SW 1271 (cell line): ENCODE measurements at places on chromosomes 1 and 21.

DNA sequence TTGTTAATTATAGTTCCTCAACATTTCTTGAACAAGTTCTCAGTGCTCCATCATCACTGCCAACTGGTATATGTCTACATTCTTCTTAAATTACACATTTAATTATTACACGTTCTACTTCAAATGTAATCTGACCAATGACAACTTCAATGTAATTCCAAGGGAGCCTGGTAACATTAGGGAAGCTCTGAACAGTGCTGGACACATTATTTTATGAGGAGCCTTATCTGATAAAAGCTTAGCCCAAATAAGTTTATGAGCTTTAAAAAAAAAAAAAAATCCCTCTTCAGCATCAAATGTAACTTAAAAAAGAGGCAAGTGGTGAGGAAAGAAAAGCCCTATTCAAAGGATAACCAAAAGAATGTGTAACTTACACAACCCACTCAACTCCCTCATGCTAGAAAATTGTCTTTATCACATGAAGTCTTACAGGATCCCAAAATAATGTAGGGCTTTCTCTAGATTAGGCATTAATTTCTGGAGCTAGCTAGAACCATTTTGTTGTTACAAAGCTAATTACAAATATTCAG is 35.2 kb upstream of the ABCA4 start:
- no peak for DNase-seq

- DNase-seq: no peak
Observed at GRCh38 chr1:168443899-168444298, 99.9 kb downstream of the XCL2 start.

DNA sequence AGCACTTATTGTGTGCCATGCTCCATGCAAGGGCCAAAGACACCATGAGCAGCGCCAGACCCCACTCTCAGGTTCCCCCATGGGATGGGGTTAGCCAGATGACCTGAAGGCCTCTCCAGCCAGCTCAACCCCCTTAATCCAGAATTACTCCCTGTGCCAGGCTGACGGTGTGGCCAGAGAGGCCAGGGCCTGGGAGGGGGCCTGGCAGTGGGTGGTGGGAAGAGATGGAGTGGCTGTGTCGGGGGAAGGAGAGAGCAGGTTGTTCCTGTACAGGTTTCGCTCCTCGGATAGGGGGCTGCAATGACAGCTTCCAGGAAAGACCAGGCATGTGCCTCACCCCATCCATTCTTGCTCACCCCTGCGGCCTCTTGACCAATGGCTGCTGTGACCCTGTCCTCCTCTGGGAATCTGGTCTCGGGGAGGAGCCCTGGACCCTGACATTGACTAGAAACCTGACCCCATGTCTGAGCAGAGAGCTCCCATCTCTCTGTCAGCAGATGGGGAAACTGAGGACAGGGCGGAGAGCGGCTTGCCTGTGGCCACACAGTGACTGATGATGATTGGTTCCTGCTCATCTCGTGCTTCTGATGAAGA is 345.3 kb downstream of the MATN1 start:
- no peak for DNase-seq

DNA sequence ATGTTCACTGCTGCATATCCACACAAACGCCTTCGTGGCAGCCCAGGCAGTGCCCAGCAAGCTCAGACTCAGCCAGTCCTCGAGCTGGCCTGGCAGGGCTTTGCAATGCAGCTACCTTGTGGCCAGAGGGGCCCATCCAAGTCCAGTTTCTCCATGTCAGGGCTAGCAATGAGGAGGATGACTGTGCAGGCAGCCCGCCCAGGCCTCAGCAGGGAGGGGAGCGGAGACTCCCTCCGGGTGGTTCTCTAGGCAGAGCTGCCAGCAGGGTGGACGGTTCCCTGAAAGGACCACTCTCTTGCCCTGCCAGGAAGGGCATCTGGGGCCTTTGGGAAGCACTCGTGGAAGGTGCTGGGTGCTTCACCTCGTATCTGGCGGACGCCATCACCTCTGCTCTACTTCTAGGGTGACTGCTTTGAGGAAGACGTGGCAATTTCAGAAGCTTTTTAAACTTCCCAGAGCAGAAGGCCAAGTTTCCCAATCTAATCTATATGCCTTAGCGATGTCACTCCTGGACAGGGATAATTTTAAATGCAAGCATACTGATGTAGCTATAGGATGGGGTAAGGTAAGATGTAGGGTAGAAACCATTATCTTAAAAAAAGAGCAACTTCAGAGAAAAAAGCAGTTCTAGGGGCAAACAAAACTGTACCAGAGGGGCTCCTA is 56.2 kb downstream of the RUNX1 start:
- no peak for DNase-seq

DNA sequence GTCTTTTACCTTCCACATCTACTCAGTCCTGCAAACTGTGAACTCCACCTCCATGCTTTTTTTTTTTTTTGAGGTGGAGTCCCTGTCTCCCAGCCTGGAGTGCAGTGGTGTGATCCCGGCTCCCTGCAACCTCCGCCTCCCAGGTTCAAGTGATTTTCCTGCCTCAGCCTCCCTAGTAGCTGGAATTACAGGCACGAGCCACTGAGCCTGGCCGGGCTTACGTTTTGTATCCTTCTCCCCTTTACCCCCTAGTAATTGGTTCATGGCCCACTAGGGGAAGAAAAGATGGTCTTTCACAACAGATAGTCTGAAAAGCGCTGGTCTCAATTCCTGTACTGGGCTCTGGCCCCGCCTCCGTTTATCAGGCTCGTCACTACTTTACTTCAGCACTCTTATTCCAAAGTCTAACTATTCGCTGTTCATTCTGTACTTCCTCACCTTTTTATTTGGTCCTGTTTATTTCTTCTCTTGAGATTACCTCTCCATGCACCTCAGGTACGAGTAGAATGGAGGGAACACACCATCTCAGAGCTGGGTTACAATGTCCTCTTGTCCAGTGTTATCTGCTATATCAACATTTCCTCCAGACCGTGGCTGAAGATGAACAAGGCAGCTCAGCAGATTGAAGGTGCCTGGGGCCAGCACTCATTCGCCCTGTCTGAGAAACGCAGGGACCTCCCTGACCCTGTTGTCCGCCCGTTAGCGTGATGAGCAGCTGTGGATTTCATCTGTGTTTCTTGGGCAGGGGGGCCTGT is 16.2 kb downstream of the CNST start:
- no peak for DNase-seq

GRCh38 chr1:82606546-82606945 is 805.8 kb downstream of the ADGRL2 start:
- no peak for DNase-seq

GRCh38 chr1:119139403-119139802 is 1.1 kb downstream of the WARS2 start:
- no peak for DNase-seq

DNA sequence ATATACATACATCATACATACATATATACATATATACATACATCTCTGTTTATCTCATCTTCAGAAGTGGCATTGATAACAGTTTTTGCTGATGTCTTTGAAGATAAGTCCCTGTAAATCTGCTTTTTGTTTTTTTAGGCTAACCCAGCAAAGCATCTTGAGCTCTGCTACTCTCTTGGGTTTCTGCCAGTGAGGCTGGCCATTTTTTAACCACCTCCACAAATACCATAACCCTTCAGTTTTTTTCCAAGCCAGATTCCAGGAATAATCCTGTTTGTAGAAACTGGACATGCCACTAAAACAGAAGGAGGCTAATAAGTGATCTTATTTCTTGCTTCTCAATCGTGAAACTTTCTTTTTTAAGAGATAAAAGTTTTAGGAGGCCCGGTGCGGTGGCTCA is 21.6 kb downstream of the SDHC start:
- DNase-seq: no peak

GRCh38 chr1:229950020-229950419 is 117.0 kb upstream of the GALNT2 start:
- no peak for DNase-seq

GRCh38 chr1:68051475-68051874 is 1.0 kb upstream of the DIRAS3 start:
- DNase-seq: no peak

DNA sequence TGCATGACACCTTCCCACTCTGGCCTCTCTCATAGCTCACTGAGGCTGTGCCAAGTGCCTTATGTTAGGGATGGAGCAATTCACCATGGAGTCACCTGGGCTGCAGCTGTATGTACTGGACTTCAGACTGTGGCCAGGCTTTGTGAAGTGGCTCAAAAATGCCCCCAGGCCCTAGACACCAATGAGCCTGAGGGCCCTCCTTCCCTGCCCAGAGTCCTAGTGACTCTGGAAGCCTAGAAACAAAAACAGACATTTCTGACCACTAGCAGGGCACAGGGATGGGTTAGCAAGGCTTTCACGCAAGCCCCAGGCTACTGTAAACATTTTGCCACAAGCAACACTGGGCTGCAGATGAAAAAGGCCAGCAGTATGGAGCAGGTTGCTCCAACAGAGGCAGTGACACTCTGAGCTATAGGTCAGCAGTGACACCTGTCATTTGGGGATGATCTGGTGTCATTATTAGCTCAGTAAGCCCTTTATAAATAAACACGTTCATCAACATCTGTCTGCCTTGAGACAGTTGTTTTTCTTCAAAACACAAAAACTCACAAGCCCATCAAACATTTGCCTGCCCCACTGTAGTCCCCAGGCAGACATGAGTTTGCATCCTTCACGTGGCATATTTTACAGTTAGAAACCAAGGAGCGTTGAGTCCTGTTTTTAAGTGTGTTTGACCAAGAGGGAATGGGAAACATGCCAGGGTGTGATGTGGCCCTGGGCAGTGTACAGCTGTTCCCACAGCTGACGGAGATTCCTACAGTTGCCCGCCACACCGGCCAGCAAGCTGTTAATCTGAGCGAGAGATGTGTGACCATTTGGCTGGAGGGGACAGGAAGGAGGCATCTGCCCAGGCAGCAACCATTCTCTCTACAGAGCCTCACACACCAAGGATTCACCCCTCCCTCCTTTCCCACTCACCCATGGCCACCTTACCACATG is 66.8 kb downstream of the KCNN3 start:
- no peak for DNase-seq

DNA sequence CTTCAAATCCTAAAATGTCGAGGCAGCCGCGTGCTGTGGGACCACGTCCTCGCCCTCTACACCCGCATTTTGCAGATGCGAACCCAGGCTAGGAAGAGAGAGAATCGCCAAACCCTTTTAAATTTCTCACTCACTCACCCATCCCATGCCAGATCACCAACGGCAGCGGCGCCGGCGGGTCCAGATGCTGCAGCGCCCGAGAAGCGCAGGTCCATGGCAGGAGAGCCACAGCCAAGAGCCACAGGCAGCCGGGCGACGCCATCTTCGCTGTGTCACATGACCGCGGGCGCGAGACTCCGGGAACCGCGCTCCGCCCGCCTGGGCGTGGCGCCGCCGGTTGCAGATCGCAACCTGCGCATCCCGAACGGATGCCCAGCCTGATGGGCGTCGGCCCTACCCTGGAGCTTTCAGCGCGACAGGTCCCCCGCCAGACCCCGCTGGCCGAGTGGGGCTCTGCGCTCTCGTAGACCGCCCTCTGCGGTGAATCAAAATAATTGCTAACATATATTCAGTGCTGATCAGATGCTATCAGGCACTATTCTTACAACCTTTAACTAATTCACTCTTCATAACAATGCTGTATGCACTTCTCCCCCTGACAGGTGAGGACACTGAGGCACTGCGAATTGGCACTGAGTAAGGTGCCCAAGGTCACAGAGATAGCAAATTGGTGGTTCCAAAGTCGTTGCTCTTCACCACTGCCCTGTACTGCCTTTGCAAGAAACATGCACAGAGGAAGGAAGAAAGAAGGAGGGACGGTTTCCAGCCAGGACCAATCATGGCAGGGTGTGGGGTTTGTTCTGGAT is at the start of gene PPT1:
TSS of gene PPT1 (minus strand) at position 276 of the 806 bp plus-strand sequence. CDS start at position 262, 14 bp downstream.
- DNase-seq: no peak

DNA sequence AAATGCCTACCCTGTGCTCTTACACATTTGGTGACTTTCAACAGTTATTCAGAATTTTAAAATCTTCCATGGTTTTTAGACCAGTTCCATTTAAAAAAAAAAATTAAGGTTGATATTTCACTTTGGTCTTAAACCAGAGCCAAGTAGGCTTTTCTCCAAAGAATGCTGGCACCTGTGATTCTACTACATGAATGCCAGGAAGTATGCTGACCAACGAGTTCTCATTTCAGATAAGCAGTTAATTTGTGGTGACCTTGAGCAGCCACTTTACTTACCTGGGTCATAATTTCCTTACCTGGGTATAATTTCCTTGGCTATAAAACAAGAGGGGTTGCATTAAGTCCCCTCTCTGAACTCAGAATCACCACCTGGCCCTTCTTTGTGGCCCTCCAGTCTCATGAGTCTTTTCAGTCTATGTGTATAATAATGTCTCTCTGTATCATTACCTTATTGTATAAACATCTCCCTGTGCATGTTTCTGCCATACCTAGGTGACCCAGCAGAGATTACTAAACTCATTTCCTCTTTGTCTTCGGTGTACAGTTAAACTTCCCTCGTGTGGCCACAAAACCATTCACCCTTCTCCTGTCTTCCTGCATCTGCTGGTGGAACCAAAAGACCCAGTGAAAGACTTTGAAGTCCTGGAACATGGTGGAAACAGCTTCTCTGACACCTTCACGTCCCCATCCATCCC is 139.1 kb upstream of the DPT start:
- DNase-seq: no peak

DNA sequence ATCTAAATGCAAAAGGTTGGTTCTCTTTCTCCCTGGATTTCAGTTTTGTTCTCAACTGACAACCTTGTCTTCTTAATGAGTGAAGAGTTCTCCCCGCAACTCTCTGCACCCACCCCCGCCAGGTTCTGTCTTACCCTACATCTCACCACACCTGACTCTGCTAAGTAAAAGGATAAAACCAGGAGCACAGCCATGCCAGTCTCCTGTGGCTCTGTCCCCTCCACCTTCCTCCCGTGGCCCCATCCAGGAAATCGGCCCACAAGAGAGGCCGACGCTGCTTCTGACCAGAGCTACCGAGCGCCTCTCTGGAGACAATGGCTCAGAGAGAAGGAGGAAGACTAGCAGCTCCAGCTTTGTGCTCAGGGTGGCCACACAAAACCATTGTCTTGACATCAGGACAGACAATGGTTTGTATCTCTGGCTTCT is 72.2 kb downstream of the PLEKHA6 start:
- no peak for DNase-seq

GRCh38 chr1:6461538-6462411 is 4.2 kb downstream of the TNFRSF25 start:
- DNase-seq: no peak

- DNase-seq: no peak
Observed at GRCh38 chr1:107900090-107900945, 64.7 kb downstream of the VAV3 start.

- no peak for DNase-seq
Observed at GRCh38 chr1:15113146-15113545, 40.4 kb upstream of the TMEM51 start.

GRCh38 chr1:200708769-200709168 is 29.9 kb upstream of the CAMSAP2 start:
- DNase-seq: no peak

DNA sequence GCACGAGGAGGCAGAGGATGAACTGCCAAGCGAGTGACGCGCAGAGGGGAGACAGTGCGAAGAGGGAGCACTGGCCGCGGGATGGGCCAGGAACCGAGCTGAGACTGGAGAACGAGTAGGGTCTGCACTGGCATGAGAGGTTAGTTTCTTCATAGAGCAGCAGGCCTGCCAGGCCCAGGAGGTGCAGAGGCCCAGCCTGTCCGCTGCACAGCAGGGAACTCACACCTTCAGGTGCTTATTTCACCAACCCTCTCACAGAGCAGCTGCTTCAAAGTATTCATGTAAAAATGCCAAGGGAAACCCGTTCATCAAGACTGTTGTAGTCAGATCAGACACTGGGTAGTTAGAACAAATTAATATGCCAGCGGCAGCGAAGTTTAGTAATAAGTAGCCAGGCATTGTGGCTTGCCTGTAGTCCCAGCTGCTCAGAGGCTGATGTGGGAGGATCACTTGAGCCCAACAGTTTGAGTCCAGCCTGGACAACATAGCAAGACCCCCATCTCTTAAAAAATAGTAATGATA is 144.5 kb downstream of the SLC45A1 start:
- DNase-seq: no peak

- no peak for DNase-seq
Observed at GRCh38 chr1:200980873-200981272, 42.6 kb downstream of the KIF21B start.
